ENCODE measurements at places on chromosomes 3 and 15.

GRCh38 chr3:141229132-141229531, 2.5 kb upstream of the PXYLP1 start:
- no peak for DNase-seq

DNA sequence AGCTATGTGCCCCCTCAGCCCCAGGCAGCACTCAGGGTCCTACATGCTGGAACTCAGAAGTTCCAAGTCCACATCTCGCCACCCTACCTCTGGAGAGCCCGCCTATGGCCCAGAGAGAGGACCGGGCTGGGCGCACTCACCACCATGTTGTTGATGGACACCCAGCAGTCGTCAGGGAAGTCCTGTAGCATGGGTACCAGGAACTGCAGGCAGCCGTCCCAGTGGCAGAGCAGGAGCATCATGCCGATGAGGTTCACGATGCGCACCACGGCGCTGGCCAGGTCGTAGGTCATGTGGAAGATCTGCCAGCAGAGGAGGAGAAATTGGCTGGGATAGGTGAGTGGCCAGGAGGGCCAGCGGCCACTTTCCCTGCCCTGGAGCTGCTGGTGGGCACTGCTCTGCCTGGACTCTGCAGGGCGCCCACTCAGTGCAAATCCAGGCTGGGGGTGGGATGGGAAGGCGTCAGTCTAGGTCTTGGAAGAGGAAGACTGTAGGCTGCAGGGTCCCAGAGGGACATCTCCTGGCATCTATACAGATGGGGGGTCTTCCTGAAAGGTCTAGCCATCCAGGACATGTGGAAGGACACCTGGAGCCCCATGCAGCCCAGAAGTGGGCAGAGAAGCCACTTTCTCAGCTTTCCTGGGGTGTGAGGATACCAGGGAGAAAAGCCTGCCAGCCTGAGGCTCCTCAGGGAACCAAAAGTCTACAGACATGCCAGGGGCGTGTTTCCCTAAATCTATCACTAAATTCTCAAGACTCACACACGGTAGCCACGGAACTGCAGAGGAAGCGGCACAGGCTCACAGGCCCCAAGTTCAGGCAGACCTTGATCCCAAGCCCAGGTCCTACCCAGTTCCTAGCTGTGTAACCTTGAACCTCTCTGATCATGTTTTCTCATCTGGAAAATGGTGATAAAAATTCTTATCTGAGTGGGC, 36.5 kb downstream of the HCN4 start:
- DNase-seq: no peak

DNA sequence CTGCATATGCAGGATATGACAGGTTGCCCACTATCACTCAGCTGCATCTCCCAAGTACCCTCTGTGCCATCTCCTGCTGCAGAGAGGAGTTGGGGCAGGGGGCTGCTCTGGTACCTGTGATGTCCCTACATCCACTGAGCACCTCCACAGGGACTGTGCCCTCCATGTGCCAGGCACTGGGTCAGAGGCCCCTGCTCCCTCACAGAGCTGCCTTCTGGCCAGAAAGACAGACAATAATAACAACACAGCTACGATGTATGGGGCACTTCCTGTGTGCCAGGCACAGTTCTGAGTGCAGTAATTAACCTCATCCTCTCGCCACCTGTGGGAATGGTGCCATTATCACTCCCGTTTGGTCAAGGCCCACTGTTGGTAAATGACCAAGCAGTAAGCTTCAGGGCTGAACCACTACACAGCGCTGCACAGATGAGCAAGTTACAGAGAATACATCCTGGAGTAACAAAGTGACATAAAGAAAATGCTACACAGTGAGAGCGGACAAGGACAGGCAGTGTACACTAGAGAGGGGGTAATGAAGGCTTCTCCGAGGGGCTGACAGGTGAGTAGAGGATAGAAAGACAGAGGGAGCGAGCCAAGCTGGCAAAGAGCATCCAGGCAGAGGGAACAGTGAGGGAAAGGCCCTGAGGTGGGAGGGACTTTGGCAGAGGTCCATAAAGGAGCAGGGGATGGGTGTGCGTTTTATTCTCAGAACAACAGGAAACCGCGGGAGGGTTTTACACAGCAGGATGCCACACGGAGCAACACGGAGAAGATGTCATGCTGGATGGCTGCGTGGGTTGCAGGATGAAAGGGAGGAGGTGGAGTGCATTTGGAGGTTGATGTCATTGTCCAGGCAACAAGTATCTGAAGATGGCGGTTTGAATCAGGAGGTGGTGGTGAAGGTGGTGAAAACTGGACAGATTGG, 13.6 kb downstream of the WNT7A start:
- no peak for DNase-seq

DNA sequence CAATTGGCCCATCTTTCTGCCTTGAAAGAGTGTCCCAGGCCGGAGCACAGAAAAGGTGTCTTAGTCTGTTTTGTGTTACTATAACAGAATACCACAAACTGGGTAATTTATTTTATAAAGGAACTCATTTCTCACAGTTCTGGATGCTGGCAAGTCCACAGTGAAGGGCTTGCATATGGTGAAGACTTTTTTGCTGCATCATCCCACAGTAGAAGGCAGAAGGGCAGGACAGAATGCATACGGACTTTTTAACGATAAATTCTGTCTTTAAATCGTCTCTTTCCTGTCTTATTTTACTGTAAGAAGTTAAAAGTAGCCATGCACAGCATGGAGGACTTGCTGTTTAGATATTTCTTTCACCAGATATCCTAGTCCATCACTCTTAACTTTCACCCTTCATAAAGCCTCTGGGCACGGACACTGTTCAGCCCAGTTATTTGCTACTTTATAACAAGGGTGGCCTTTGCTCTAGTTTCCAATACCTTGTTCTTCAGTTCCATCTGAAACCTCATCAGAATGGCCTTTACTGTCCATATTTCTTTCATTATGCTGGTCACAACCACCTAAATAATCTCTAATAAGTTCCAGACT, 10.3 kb upstream of the EIF1B start:
- no peak for DNase-seq

- no peak for DNase-seq
These were observed 204.8 kb downstream of the RSRC1 start for GRCh38 chr3:158314426-158315357.

DNA sequence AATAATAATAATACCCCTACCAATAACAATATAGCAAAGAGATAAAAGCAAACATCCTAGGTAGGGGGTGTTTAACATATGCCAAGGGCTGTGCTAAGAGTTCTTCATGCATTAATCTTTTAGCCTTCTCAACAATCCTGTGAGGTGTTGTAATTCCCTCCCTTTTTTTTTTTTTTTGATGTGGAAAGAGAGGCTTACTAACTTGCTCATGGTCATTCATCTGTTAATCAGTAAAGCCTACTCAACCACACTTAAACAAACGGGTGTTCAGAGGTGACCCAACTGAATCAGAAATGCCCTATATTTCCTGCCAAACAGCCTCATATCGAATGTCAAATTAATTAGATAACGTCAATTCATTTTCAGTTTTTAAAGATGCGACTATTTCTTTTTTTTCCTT, 232.1 kb downstream of the CTNNB1 start:
- DNase-seq: no peak

DNA sequence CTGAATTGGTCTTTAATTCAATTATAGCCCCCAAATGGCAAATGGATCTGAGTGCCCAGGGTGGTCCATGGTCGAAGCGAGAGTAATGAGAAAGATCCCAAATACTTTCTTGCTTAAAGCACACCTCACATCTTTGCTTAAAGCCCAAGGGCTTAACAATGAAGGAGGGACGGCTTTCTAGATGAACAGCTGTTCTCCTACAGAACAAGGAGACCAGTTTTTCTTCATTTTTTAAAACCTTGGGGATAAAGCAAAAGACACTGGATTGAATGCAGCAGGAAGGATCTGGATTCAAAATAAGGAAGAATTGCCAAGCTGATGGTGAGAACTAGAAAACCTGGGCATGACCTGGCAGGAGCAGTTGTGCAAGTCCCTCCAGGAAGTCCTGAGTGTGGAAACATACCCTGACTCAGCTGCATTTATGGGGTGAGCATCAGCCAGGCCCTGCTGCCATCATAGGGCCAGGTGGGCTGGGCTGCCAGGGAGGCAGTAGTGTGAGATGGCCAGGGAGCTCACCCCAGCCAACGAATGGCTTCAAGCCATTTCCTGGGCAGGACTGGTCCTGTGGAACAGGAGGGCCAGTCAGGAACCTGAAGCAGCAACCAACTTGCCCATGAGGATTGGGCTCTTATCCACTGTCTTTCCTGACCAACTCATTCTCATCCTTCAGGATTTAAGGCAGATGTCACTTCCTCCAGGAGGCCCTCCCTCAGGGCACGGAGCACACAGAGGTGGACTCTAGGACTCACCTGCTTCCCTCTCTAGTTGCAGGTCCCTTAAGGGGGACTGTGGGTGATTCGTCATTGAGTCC, 18.4 kb upstream of the RHCG start:
- no peak for DNase-seq

- DNase-seq: no peak
These were observed 8.8 kb downstream of the ARL13B start for GRCh38 chr3:93988764-93989163.

GRCh38 chr3:175163686-175164085, 304.6 kb downstream of the NAALADL2 start:
- DNase-seq: no peak

GRCh38 chr3:182690172-182690571, 103.1 kb upstream of the ATP11B start:
- no peak for DNase-seq

- DNase-seq: no peak
These were observed 35.9 kb upstream of the CHMP2B start for GRCh38 chr3:87191175-87191574.

DNA sequence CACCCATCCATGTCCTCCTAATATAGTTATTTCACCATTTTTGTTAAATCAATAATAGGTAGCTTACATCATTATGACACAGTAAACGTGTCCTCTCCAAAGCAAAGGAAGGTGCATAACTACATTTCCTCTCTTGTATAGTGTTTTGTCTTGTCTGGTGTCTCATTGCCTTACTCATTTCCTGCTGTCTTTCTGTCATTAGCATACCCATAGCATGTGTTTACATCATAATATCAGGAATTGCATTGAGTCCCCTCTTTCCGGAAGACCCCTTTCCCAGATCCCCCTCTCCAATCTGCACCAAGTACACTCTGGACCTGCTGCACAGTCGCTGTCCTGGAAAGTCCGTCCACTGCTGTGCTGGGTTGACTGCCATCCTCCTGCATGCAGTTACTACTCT, 47.9 kb downstream of the SOX14 start:
- DNase-seq: no peak

DNA sequence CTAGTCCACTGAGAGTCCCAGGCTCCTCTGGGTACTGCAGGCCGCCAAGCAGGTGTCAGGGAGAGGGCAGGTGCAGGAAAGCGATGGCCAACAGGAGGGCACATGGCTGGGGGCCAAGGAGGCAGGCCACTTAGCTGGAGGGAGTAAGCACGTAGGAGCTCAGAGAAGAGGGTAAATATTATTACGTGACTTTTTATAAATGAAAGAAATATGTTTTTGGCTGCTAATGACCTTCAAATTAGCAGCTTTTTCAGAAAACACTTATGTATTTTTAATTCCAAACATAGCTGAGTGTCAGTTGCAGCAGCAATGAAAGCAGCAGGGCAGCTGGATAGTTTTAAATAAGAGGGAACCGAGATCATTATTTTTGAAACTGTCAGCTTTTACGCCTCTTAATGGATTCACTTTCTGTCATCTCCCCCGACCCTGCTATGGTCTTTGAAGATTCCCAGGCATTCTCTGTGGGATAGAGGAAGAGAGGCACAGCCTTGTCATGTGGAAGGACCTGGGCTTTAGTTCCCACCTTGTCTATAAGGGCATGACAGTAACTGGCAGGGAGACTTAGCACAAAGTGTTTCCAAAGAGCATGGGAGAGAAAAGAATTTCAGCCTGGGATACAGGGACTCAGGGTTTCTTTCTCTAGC, 477.1 kb downstream of the EPHB1 start:
- DNase-seq: no peak

- DNase-seq: no peak
These were observed 37.4 kb upstream of the CILP start for GRCh38 chr15:65248511-65249255.

DNA sequence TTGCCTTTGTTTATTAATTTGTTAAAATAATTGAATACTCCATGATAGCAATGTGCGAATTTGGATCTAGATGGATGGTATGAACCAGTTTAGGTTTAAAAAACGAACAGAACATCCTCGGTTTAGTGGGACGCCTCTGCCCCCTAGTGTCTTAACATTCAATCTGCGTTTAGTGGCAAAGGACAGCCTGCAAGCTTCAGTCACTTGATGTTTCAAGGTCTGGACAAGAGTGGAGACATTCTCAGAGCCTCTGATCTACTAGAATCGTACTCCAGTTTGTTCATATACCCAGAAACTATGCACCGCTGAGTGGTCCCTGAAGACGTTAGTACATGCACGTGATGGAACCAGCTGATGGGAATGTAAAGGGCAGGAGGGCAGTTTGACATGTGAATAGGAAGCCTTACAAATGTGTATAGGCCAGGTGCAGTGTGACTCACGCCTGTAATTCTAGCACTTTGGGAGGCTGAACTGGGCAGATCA, 17.8 kb upstream of the ATP13A4 start:
- peak; percentile 27 for DNase-seq

- DNase-seq: no peak
These were observed 666.3 kb downstream of the ZBBX start for GRCh38 chr3:166713787-166714186.

DNA sequence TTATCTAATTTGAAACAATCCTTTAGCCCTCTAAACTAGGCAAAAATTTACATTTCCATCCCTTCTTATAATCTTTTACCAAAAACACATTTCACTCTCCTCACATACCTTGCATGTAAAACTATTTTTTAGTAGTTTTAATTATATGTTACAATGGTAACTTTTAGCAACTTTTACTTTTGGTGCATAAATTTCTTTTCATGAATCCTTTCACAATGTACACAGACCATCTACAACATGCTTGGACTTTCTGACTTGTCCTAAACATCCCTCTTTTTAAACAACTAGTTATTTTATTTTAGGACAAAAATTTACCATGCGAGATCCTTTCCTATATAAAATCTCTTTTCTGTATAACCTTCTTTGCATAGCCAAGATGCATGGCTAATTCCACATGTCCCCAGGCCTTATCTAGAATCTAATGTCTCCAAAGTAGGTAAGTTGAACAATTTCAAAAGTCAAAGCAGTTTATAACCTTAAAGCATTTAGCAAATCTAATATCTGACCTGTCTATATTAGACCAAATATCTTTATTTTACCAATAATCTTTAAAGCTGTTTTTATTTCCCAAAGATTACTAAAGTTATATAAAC, 14.4 kb upstream of the ALDH1L1 start:
- no peak for DNase-seq

DNA sequence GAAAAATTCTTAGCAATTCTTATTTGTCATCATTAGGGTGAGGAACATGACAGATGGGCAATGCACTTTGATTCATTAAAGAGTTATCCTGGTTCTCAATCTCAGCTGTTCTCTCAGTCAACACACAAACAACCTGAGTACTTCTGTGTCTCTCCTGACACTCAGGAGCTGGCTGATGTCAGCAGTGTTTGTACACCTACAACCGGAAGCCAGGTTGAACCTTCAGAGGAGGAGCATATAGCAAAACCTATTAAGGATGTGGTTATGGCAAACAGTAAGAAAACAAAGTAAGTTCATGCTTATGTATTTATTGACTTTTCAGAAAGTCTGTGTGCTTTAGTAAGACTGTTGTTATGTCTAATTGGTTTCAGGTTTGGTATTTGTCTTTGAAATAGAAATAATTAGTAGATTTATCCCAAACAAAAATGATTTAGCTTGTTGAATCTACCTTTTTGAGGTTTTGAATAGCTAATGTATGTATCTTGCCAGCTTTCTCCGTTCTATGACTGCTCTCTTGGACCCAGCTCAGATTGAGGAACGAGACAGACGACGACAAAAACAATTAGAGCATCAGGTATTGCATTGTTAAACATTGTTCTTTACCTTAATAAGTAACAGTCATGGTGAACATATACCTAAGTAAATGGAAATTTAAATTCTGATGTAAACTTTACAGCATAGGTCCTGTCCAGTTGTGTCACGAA, 36.6 kb downstream of the CCDC66 start:
- DNase-seq: no peak
